CD4-positive, alpha-beta T cell treated with Interleukin-4 for 1 hour (primary cell): ENCODE measurements at places on chromosomes 16 and 17.

DNA sequence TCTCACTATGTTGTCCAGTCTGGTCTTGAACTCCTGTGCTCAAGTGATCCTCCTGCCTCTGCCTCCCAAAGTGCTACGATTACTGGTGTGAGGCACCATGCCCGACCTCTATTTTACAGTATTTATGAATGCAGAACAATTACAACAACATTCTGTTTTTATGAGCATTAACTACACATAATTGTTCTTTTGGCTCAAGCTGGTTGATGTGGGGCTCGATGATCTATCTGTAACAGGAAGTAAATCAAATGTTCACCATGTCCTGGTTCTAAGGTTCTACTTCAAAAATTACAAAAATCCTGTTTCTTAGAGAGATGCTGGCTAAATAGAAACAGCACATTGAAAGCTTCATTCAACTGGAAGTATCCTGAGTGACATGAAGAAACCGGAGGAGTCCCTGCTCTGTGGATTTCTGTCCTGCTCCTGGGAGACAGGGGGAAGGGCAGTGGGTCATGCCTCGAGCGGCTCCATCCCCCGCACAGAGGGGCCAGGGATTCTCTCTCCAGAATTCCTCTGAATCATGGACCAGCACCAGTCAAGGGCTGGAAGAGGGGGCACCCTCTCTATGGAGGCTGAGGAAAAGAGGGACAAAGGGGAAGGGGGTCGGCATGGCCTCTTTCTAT, 31.5 kb downstream of the FA2H start:
- DNase-seq, result no peak

GRCh38 chr17:40121181-40122135, at the start of gene MSL1:
MSL1 (plus strand) TSS chr17:40121971; CDS start chr17:40122613, 642 bp downstream.
- peak; percentile 86 for DNase-seq

GRCh38 chr16:88013766-88014251, 62.6 kb downstream of the BANP start:
- no peak for DNase-seq

DNA sequence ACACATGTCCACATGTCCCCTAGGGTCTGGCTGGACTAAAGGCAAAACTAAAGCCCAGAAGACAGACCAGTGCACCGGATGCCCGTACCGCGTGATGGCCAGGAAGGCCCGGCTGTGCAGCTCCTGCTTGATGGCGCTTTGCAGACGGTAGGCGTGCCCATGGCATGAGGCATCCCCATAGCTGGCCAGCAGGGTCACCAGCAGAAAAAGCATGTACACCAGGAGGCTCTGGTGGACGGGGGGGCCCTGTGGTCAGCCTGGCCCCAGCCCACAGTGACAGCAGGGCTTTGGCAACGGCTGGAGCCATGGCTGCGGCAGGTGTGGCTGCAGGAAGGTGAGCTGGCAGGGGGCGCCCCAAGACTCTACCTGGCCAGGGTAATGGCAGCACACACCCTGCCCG, 42.8 kb downstream of the PKD1 start:
- no peak for DNase-seq

GRCh38 chr17:77880711-77881450, 77.6 kb upstream of the TNRC6C start:
- no peak for DNase-seq
